Fibroblast of skin of abdomen (primary cell): ENCODE measurements at places on chromosomes 13 and 19.

DNA sequence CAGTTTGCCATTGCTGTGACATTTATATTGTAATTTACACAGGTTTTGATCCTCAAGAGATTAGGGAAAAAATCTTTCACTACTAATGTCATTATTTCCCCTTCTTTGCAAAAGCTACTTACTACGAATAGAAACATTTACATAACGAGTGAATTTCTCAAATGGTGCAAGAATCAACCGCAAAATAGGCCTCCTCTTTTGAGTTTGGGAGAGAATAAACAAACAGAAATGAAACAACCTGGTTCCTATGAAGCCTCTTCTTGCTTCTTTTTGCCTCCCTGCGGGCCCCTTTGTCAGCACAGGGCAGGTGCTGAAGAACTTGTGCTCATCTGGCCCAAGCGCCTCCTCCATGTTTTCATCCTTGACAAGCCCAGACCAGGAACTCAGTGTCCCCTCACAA, 10.1 kb upstream of the GJA3 start:
- no peak for DNase-seq

GRCh38 chr19:7772752-7773291, 9.8 kb downstream of the CLEC4M start:
- DNase-seq, result peak; percentile 74

DNA sequence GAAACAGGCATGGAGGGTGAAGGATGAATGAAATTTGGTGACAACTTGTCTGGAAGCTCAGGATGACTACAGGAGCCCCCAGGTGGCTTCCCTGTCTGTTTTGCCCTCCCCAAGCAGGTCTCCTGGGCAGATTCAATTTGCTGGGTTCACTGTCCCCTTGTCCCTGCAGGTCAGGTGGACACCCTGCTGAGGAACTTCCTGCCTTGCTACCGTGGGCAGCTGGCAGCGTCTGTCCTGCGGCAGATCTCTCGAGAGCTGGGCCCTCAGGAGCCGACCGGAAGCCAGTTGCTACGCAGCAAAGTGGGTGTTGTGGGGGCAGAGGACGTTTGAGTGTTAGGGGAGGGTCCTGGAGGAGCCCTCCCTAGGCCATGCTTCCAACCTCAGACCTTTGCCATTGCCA, 19.1 kb downstream of the PGLS start:
- DNase-seq, result no peak

DNA sequence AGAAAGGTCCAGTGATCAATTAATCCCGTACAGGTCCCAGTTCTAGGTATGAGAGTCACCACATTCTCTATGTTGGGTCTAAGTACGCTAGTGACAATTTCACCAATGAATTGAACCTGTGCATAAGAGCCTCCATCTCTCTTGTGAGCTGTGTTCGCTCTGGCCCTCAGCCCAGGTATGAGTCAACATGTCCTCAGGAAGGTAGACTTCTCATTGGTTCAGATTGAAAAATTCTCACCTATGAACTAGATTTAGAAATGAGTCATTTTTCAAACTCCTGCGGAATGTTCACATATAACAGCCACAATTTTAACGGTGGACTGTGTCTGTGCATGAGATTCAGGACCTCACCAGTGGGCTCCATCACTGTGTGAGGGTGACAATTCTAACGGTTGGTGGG, 12.7 kb upstream of the ZNF43 start:
- peak; percentile 16 for DNase-seq

GRCh38 chr13:27147530-27148170, 24.0 kb downstream of the USP12 start:
- no peak for DNase-seq

GRCh38 chr13:24491845-24492244, 20.7 kb downstream of the PARP4 start:
- DNase-seq, result no peak

- no peak for DNase-seq
Observed at GRCh38 chr19:51387924-51388389, at the start of gene LIM2. TSS of gene LIM2 (minus strand) at chr19:51387974. CDS start at chr19:51387443, 531 bp downstream.

GRCh38 chr13:102555914-102556553, 40.8 kb upstream of the TPP2 start:
- DNase-seq, result peak; percentile 31

DNA sequence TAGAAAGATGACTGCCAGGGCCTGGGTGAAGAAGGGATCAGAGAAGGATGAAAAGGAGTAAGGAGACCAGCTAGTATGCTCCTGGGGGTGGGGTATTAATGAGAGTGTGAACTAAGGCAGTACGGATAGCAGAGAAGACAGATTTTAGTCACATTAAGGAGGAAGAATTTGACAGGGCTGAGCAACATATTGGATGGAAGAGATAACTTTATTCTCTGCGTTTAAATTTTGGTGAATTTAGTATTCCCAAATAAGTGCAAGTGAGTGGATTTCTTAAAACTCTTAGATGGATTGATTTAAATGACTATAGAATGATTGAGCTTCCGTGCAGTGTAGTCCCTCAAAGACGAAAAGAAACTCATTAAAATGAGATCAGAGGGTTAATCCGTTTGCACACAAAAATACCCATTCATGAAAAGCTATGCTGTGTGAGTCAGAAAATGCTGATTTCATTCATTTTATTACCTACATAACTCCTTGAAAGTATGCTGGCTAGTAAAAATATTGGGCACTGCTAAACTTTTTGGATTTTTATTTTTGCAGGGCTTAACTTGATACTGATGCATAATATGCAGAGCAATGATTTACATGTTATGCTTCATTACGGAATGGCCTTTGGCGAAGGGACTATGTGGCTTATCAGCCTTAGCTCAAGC, 54.1 kb downstream of the WDFY2 start:
- DNase-seq, result peak; percentile 59

DNA sequence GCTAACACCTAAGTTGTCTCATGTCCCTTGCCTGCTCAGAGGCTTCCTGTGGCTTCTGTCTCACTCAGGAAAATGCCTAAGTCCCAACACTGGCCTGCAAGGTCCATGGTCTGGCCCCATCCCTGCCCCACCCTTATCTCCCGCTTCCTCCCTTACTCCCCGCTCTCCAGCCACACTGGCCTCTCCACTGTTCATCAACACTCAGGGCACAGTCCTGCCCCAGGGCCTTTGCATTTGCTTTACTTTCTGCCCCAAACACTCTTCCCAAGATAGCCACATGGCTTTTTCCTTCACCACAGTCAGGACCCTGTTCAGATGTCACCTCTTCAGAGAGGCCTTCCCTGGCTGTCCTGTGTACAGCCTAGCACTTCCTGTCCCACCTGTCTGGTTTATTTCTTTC, 32.1 kb upstream of the IGSF23 start:
- no peak for DNase-seq

- peak; percentile 13 for DNase-seq
Observed at GRCh38 chr13:67296511-67296910, 66.4 kb upstream of the PCDH9 start.

DNA sequence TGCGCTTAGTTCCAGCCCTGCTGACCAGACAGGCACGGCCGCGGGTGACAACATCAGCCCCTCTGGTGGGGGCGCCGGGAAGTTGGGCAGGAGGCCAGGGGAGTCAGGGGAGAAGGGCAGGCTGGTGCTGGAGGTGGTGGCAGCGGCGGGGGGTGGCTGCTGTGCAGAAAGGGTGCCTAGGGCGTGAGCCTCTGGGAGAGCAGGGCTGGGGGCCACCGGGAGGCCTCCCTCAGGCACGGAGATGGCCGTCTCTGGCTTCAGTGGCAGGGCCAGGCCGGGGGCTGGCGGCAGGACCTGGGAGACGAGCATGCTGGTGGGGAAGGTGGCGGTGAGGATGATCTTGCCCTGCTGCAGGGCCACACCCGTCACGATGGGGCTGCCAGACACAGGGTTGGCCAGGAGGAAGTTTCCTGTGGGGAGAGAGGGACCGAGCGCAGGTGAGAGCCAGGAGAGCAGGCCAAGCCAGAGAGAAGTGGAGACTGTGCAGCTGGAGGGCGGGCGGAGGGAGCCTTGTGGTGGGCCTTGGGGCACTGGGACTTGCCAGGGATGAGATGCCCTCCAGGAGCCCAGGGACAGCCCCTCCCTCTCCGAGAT, 3.3 kb downstream of the SIX5 start:
- DNase-seq, result no peak

- DNase-seq, result no peak
Observed at GRCh38 chr19:10286803-10287737, at the start of gene ICAM4. TSS of gene ICAM4 (plus strand) at chr19:10286955. CDS start at chr19:10287013, 58 bp downstream.

GRCh38 chr13:77751513-77752456, 54.3 kb downstream of the SLAIN1 start:
- peak; percentile 38 for DNase-seq

DNA sequence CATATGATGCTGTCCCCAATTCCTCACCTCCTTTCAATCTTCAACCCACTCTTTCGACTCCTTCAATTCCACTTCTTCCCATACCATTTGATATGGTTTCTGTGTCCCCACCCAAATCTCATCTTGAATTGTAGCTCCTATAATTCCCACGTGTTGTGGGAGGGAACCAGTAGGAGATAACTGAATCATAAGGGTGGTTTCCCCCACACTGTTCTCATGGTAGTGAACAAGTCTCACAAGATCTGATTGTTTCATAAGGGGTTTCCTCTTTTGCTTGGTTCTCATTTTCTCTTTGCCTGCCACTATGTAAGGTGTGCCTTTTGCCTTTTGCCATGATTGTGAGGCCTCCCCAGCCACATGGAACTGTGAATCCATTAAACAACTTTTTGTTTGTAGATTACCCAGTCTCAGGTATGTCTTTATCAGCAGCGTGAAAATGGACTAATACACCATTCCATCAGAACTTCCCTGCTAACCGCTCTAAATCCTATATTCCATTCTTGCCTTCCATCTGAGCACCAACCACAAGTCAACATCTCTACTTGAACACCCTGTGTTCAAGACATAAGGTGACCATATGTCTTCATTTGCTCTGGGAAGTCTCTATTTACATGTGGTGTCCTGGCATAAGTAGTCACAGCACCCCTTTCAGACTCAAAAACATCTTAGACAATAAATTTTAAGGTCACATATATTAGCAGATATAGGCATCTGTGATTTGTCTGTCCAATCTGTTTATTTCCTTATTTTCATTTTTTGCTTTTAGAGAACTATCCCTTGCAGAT, 122.9 kb downstream of the TSHZ3 start:
- DNase-seq, result peak; percentile 59

DNA sequence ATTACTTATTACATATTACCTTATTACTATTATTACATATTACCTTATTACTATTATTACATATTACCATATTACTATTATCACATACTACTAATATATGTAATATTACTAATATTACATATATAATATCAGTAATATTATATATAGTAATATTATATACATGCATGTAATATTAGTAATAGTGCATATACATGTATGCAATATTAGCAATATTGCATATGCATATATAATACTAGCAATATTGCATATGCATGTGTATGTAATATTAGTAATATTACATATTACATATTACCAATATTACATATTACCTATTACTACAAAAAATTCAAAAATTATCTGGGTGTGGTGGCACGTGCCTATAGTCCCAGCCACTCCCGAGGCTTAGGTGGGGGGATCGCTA, 22.4 kb downstream of the PDE4A start:
- DNase-seq, result no peak

- DNase-seq, result no peak
Observed at GRCh38 chr19:28019371-28019770, 1193.6 kb downstream of the UQCRFS1 start.

DNA sequence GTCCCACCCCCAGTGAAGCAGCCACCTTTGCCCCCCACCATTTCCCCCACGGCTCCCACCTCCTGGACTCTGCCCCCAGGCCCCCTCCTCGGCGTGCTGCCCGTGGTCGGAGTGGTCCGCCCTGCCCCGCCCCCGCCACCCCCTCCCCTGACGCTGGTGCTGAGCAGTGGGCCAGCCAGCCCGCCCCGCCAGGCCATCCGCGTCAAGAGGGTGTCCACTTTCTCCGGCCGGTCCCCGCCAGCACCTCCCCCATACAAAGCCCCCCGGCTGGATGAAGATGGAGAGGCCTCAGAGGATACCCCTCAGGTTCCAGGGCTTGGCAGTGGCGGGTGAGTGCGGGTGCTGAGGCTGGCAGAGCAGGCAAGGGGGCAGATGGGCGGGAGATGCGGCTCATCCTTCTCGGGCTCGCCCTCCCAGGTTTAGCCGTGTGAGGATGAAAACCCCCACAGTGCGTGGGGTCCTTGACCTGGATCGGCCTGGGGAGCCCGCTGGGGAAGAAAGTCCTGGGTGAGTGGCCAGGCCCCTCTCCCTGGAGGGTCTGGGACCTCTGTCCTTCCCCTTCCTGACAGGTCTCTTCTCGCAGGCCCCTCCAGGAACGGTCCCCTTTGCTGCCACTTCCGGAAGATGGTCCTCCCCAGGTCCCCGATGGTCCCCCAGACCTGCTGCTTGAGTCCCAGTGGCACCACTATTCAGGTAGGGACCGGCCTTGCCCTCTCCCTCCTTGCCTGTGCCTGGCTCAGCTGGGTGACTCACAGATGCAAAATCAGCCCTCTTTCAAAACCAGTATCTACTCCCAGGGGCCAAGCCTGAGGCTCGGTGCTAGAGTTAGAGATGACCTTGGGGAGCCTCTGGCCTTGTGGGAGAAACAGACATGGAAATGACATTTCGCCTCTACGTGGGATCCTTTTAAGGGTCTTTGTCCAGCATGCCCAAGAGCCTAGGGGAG, 8.8 kb downstream of the IGFLR1 start:
- no peak for DNase-seq

DNA sequence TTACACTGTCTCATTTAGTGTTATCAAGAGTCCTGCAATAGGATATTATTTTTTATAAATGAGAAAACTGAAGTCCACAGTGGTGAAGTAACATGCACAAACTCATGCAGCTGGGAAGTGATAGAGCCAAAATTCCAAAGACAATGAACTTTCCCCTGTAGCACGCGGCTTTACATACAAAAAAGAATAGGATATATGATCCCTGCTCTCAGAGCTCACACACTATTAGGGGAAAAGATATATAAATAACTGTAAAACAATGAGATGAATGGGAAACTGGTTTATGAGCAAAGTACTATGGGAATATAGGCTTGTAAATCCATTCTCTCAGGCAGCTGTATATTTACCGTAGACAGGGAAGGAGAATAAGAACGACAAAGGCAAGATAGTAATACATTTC, 39.7 kb downstream of the THSD1 start:
- DNase-seq, result no peak

DNA sequence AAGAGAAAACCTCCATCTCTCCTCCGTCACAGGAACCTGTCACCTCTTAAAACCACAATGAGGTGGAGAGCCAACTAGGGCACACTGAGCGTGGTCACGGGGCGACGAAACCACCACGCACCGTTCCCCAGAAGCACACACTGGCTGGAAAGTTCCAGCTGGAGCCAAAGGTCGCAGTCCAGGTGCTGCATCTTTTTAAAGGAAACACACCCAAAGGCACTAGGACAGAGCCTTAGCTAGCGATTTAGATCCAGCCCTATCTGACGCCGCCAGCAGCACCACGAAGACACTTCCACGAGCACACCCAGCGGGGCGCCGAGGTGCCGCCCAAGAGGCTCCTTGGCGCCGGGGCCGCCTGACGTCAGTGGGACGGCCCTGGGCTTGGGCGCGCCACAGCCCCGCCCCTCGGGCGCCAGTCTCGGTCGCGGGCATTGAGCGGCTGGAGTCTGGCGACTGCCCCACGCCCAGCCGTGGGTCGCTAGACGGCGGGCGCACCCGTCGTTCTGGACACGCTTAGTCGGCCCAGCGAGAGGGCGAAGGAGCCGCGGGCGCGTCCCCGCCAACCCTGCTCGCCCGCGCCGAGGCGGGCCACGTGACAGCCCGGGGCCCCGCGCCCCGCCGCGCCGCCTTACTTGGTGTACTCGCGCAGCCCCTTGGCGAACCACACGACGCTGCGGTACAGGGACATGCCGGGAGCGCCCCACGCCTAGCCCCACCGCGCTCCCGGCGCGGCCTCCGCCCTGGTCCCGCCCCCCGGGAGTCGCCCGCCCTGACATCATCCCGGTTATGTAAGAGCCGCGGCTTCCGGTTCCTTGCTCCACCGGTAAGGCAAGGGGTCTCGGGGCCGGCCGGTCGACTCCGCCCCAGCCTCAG, at the start of gene DHRS12:
TSS of gene DHRS12 (minus strand) at position 742 of the 873 bp plus-strand sequence. CDS start 4,504 bp downstream, outside the sequence.
- peak; percentile 81 for DNase-seq
